Colonic mucosa (tissue), 4 donors: ENCODE measurements at places on chromosomes 2 and 18. TPM values are rescaled to one million over a fixed set of nuclear protein-coding genes. Genes with fewer than 3 reads are reported as not detected.

DNA sequence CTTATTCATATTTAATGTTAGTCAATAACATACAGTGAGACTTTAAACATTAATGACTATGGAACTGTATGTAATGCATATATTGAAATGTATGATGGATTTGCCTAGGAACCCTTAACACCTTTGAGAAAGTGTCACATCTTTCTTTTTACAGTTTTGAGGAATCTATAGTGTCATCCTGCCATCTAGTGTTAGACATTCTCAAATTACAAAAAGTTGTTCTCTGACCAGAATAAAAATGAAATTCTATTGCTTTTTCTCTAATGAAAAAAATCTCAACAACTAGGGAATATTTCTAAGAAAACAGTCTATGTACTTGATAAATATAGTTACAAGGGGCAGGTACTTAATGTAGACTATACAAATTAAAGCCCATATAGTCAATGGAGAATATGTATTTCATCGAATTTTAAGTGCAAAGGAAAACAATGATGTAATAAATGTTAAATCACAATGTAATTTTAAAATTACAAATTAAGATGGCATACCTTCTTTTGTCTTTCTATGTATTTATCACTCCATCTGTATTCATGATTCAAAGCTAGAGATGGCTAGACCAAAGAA, 5.1 kb upstream of the CALCRL start:
- no peaks in the 10 kb centered on the region for H3K36me3 ChIP-seq
- DNase-seq = no peak
- H3K27me3 ChIP-seq = no peaks in the 10 kb centered on the region
- H3K4me1 ChIP-seq = no peaks in the 10 kb centered on the region
- no peak overlapping the region for H3K4me3 ChIP-seq
- H3K27ac ChIP-seq = no peak overlapping the region

- DNase-seq = no peak
- H3K4me1 ChIP-seq = no peaks in the 10 kb centered on the region
- H3K27ac ChIP-seq = no peak overlapping the region
- no peaks in the 10 kb centered on the region for H3K36me3 ChIP-seq
- no peak overlapping the region for H3K4me3 ChIP-seq
- H3K27me3 ChIP-seq = no peaks in the 10 kb centered on the region
Measured at GRCh38 chr2:103252781-103253180, 490.9 kb downstream of the TMEM182 start.

DNA sequence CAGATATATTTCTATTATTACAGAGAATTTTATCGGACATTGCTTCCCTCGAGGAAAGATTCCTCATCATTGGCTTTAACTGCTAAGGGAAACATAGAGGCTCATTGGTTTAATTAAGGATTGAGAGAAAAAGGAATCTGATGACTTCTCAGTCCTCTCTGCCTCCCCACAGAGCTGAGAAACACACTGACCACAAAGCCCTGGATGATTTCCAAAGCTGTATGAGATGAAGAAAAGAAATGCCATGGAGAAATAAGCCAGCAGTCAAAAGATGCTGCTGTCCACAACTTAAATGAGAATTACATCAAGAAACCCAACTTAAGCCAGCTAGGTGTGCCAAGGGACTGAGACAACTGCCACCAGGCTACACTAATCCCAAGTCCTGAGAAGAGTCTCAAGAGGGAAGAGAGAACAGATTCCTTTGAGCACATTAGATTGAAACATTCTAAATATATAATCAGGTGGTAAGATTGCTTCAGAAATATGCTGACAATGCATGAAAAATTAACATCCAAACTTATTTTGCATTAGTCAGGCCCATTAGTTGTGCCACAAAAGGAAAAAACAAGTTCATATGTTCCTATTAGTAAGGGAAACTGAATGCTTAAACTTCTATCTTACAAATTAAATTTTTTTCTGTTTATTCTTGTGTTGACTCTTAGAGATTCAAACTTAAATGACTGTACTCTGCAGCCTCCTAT, 308.1 kb upstream of the CYRIA start:
- no peaks in the 10 kb centered on the region for H3K27me3 ChIP-seq
- no peak for DNase-seq
- no peak overlapping the region for H3K27ac ChIP-seq
- no peaks in the 10 kb centered on the region for H3K36me3 ChIP-seq
- H3K4me3 ChIP-seq = no peak overlapping the region

GRCh38 chr2:66530651-66531050, 95.7 kb downstream of the MEIS1 start:
- no peak overlapping the region for H3K27ac ChIP-seq
- no peaks in the 10 kb centered on the region for H3K4me1 ChIP-seq
- H3K36me3 ChIP-seq = no peaks in the 10 kb centered on the region
- no peak for DNase-seq

GRCh38 chr2:172052000-172052983, 33.0 kb upstream of the DLX1 start:
- no peaks in the 10 kb centered on the region for H3K4me1 ChIP-seq
- no peak overlapping the region for H3K4me3 ChIP-seq
- H3K27ac ChIP-seq = no peak overlapping the region

DNA sequence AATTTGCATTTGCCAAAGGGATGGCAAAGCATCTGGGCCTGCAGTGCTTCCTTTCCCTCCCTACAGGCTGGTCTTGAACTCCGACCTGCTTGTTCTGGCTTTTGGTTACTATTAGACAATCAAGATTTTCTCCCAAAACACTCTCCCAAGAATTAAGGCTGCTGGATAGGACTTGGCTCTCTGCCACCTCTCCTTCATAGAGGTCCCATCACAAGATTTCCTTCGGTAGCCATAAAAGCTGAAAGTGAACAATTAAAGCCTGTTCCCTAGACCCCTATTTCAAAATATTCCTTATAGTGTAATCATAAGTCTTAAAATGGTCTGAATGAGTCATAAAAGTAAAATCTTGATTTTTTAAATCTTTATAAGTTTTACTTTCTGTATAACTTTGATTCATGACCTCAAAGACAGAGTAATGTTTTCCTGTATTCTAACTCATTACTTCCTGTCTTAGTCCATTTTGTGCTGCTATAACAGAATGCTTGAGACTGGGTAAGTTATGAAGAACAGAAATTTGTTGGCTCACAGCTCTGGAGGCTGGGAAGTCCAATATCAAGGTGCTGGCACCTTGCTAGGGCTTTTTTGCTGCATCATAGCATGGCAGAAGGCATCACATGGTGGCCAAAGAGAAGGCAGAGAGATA, 37.8 kb upstream of the TNP1 start:
- no peak for DNase-seq
- no peaks in the 10 kb centered on the region for H3K27me3 ChIP-seq
- no peak overlapping the region for H3K27ac ChIP-seq
- H3K36me3 ChIP-seq = no peaks in the 10 kb centered on the region

GRCh38 chr2:157761520-157761919, 114.6 kb downstream of the ACVR1 start:
- H3K4me3 ChIP-seq = no peak overlapping the region
- H3K36me3 ChIP-seq = no peaks in the 10 kb centered on the region
- H3K4me1 ChIP-seq = no peaks in the 10 kb centered on the region

DNA sequence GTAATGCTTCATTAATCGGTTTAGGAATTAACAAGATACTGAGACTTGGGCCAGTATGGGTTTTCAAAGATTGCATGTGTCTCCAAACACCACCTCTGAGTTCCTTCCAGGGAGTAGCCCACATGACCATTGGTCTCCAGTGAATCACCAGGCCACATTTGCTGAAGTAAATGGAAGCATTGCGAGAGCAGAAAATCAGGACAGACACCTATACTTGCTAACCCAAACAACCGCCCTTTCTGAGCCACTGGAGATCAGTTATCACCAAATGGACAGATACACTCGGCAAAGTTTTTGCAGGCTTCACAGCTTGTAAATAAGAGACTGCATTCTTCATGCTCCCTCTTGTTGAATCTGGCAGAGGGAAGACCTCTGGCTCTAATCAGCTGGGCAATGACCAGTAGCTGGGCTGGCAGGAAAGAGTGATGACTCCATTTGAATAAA, 40.9 kb downstream of the GATA6 start:
- no peak overlapping the region for H3K4me3 ChIP-seq
- no peak overlapping the region for H3K27ac ChIP-seq
- H3K36me3 ChIP-seq = no peaks in the 10 kb centered on the region
- no peaks in the 10 kb centered on the region for H3K27me3 ChIP-seq

DNA sequence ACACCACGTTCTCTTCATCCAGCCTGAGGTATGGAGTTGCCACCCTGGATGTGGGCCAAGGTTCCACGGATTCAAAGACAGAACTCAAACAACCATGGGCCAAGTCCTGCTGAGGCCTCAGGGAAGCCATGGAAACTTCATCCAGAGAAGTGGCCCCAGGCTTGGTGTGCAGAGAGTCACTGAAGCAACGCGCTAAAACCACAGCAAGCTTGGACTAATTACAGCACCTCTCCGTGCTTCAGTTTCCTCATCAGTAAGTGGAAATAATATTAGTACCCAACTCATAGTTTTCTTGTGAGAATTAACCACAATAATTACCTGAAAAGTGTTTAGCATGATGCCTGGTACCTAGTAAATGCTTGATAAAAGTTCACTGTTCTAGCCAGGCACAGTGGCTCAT, 19.2 kb upstream of the AP1S3 start:
- no peaks in the 10 kb centered on the region for H3K27me3 ChIP-seq
- no peak overlapping the region for H3K27ac ChIP-seq
- no peak for DNase-seq

DNA sequence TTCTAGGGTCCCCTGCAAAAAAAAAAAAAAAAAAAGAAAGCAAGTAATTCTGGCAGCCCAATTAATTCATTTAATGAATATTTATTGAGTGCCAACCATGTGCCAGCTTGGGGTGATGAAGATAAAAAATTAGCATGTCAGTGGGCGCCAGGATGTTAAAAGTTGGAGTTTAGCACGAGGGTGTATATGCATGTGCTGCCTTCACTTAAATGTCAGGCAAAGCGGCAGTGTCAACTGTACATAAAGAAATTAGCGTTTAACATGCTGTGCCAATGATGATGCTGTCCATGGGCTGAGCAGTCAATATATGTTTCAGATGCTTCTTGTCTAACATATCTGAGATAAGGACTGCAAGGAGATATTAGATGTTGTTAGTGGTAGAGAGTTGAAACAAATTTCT, 49.5 kb downstream of the ASAP2 start:
- no peak overlapping the region for H3K4me3 ChIP-seq
- peaks cover 4% of the 10 kb centered on the region for H3K4me1 ChIP-seq
- H3K36me3 ChIP-seq = no peaks in the 10 kb centered on the region
- H3K27me3 ChIP-seq = no peaks in the 10 kb centered on the region
- DNase-seq = no peak
- no peak overlapping the region for H3K27ac ChIP-seq

The TMEM214 gene
- 121 TPM for total RNA-seq

GRCh38 chr18:45728336-45729010, 4.5 kb downstream of the SLC14A1 start:
- no peak overlapping the region for H3K4me3 ChIP-seq
- no peaks in the 10 kb centered on the region for H3K4me1 ChIP-seq
- H3K36me3 ChIP-seq = no peaks in the 10 kb centered on the region
- no peak for DNase-seq
- no peak overlapping the region for H3K27ac ChIP-seq
